ENCODE measurements at places on chromosomes 3 and 15.

DNA sequence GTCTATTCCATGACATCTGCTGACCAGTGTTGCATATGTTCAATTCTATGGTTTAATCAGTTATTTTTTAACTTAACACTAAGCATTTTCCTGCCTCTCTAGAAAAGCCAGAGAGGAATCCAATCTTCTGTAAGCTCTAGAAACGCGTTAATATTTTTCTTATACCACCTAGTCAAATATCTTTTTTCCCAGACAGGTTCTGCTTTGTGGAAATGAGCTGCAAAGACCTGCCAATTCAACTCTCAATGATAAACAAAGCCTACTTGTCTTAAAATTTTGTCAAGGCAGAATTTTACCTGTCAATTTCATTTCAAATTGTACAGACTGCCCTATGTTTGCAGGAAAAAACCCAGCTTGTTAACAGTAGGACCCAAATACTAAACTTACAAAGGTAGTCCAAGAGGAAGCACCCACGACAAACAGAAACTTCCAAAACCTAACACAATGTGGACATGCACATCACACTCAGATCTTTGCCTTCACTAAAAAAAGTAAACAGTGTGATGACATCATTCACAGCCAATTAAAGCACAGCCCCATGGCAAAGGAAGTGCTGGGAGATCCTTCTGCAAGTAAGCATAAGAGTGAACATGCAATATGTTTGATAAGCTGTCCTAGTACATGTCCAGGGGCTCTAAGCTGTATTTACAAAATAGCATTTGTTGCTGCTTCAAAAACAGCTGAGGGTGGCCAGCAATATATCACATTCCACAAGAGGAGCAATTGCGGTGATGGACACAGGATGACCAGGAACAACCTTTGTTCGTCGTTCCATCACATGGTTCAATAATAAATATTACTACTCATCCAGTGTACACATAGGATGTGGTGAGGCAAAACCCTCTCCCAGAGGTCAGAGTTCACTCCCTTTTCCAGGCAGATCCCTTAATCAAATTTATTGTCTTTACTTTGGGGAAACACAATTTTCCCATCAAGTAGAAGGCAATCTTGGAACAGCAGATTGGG is 139.4 kb upstream of the TSC22D2 start:
- peak; percentile 42 for DNase-seq

DNA sequence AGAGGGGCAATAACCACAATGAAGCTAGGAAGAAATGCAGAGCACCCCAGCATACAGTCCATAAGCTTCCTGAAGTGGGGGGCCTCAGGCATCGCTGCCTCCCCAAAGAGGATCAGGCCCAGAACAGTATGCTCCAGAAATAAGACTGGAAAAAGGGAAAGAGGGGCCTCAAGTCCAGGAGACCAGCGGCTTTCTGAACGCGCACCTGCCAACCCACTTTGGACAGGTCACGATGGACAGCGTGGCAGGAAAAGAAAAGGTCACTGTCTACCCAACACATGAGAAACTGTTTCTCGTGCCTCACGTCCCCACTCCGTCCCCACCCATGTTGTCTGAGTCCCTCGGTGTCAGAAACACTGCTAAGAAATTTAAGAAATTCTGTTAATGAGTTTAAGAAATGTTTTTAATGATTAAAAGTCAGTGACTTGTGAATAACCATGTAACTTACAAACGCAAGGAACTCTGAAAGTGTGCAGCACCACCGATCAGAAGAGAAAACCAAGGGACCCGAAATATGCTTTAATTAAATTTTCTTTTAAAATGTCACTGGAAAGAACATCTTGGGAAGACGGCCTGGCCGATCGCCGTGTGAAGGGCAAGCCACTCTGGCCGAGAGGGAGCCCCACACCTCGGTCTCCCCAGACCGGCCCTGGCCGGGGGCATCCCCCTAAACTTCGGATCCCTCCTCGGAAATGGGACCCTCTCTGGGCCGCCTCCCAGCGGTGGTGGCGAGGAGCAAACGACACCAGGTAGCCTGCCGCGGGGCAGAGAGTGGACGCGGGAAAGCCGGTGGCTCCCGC is 1.7 kb upstream of the PPARG start:
- DNase-seq, result no peak

- no peak for DNase-seq
These were observed 539.3 kb upstream of the LMCD1 start for GRCh38 chr3:7962301-7962700.

GRCh38 chr3:46882377-46883053 is 5.0 kb downstream of the PTH1R start:
- DNase-seq, result no peak

DNA sequence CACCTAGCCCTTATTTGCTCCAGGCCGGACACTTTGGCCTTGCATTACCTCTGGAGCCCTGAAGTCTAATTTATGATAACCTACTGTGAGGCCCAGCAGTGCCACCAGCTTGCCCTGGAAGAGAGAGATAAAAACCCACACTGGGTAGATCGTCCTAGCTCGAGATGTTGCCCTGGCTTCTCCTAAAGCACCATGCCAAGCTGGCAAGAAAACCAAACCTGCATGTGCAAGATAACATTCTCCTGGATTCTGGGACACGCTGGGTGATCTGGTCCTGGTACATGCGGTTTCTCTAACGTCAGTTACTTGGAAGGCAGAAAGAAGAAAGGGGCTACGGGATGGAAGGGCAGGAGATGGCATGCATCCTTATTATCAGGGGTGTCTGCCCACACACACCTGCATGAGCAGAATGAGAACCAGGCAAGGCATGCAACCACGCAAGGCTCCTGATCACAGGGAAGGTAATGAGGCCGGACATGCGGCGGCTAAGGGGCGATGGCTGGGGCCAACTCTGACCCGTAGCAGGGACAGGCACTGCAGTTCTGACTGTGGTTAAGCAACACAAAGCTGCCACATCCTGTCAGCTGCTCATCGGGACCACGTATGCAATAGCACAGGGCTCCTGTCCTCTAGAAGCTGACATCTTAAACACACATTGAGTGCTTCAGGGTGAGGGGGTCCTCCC is 73.0 kb downstream of the OXNAD1 start:
- DNase-seq, result no peak
